HCT116 (cell line): ENCODE measurements at places on chromosomes 2 and 18.

GRCh38 chr2:208595386-208596275 is 189.0 kb downstream of the PTH2R start:
- DNase-seq: peak; percentile 32

DNA sequence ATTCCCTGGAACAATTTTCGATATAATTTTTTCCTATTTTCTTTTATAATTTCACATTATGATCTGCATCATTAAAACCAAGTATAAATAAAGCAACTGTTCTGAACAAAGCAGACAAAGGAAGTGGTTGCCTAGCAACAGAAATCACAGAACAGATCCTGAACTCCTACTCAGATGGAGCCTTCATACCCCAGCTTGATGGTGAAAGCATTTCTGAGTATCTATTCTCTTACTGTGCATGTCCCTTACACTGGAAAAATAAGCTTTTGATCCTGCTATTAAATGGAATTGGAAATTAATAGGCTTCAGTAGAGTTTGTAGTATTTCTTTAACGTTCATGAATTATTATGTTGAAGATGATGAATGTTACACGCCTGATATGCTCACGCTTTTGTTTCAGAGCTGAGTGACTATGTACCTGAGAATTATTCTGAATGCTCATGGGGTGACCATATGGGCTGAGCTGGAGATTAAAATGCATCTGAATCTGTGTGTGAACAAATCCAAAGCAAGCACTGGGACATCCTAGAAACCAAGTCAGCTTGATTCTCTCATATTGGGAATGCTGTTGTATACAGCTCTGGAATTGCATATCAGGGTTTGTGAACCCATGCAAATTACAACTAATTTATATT is 254.0 kb downstream of the KCNJ3 start:
- DNase-seq: no peak

- DNase-seq: no peak
Observed at GRCh38 chr2:21727101-21727500, 603.3 kb downstream of the TDRD15 start.

DNA sequence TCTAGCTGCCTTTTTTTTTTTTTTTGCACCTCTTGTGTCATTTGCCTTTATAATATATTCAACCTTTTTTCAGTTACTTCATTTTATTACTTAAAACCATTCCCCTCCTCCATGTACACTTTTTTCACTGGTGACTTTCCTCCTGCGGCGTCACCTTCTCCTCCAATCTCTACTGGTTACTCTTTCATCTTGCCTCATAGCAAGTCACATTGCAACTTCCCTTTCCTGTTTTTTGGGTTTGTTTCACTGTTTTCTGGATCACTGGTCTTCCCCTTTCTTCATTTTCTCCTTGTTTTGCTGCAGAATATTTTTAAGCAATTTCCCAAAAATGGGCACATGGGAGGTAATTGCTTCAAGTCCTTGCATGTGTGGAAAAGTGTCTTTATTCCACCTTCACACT is 37.7 kb upstream of the GPR155 start:
- DNase-seq: no peak

DNA sequence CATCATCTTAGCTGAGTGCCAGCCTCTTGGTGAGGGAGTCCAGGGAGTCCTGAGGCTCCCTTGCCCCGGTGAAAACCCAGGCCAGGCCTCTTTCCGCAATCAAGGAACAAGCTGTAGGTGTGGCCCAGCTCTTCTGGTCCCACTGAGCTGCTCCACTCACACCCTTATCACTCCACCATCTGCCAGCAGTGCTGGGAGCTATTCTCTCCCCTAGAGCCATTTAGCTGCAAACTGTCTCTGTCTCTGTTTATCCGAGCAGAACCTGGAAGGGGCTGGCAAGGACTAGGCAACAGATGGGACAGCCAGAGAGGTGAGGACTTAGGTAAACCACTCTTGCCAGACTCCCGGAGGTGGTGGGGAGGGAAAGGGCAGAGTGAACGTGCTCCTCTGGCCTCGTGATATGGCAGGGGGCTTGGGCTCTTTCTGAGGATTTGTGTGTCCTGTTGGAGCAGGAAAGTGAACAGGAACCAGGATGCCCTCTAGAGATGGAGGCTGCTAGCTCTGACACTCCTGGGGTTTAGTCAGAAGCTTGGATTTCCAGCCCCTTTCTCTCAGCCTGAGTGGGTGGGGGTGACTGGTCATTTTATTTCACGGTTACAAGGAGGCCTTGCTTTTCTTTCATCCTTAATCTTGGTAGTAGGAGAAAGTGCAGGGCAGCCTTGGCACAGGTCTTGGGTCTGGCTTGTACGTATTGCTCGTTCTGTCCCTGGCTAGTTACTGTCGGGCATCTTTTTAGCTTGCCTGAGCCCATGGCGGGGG is 19.6 kb downstream of the B3GNT2 start:
- DNase-seq: no peak

GRCh38 chr2:211512806-211513205 is 956.4 kb downstream of the CPS1 start:
- no peak for DNase-seq

DNA sequence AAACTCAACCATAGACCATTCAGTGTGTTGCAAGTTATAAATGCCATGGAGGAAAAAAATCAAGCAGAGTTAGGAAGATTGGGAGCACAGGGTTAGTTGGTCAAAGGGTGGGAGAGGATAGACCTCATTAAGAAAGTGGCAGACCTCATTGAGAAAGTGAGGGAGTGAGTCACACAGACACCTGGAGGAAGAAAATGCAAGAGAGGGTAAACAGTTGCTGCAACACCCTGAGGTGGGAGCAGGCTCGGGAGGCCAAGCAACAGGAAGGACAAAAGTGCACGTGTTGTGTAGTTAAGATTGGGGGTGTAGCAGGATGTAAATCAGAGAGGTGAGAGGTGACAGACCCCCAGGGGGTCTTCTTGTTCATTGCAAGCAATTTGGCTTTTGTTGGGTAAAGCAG is 6.4 kb downstream of the IL1RL1 start:
- DNase-seq: no peak
